IPS DF 19.7 (cell line): ENCODE measurements at places on chromosomes 6 and 20.

- no peak for DNase-seq
These were observed 8.4 kb downstream of the RAB5IF start for GRCh38 chr20:36613974-36614373.

DNA sequence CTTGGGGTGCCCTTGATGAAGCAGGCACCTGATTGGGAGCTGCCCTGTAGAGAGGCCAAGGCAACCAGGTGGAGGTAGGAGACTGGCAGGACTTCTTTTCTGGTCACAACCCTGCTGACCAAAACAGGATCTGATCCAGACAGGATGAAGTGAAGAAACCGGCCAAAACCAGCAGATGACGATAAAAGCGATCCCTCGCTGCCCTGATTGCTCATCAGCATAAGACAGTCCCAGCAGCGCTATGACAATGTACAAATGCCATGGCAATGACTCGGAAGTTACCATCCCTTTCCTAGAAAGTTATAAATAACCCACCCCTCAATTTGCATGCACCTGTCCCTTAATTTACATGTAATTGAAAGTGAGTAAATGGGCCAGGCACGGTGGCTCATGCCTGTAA lies 88.4 kb upstream of the PDE10A start:
- DNase-seq, result no peak

GRCh38 chr20:43942667-43943285 lies 28.1 kb downstream of the TOX2 start:
- no peak for DNase-seq

DNA sequence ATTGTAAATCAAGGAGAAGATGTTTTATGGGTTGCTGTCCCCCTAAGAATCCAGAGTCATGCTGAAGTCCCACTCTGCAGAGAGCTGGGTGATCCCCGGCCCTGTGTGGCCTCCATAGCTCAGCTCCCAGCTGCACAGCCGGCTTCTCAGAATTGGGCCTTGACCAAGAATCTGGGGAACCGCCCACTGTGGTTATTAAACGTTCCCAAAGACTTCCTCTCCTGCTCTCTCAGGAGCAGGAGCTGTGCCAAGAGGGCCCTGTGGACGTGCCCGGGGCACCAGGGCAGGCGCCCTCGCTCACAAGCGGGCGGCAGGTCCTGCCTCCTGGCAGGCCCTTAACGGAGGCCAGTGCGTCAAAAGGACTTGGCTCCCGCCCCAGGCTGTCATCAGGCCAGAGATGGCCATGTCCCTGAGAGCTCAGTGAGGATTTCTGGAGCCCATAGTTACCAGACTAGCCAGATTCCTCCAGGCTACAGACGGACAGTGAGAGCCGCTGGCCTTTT lies 30.4 kb downstream of the ZC3H12D start:
- no peak for DNase-seq

- no peak for DNase-seq
These were observed 10.1 kb upstream of the PYGB start for GRCh38 chr20:25237610-25238318.

DNA sequence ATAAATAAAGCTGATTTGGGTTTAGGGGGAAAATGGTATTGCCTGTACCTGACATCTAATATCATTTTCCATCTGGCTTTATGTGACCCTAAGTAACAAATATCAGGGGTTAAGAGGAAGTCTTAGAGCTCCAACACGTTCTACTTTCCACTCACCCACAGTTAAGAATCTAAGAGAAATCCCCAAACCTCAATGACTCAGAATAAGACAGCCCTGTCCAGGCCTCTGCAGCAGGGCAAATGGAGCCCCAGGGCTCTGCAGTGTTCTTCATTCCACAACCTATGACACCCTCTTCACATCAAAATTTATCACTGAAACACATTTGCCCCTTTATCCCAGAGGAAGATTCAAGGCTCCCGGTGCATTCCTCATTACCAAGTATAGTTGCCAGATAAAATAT lies 20.3 kb upstream of the TENT5A start:
- no peak for DNase-seq

DNA sequence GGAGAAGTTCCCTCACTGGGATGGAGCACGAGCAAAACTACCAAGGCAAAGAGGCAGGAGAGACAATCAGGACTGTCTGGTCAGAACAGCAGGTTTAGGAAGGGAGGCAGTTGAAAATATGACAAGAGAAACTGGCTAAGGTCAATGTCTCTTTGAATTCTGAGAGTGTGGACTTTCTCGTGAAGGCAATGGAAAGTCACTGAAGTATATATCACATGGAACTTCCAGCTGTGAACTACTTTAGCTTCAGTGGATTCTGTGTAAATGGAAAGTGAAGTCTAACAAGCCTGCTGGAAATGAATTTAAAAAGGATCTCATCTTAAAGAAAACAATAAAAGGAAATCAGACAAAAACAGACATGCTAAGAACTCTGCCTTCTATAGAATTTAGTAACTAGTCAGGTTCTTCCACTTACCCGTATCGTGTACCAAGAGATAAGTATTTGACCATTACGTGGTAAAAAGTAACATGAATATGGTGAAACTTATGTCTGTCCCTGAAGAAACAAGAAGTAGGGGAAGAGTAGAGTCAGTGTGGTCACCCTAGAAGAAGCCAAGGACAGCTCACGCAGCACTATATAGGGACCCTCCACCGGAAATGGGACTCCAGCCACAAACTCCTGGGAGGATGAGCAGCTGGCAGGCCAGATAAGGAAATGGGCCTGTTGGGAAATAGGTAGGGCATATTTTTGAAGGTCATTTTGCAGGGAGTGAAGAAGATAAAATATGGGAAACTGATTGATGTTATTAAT lies 123.4 kb downstream of the MAP7 start:
- DNase-seq, result no peak

DNA sequence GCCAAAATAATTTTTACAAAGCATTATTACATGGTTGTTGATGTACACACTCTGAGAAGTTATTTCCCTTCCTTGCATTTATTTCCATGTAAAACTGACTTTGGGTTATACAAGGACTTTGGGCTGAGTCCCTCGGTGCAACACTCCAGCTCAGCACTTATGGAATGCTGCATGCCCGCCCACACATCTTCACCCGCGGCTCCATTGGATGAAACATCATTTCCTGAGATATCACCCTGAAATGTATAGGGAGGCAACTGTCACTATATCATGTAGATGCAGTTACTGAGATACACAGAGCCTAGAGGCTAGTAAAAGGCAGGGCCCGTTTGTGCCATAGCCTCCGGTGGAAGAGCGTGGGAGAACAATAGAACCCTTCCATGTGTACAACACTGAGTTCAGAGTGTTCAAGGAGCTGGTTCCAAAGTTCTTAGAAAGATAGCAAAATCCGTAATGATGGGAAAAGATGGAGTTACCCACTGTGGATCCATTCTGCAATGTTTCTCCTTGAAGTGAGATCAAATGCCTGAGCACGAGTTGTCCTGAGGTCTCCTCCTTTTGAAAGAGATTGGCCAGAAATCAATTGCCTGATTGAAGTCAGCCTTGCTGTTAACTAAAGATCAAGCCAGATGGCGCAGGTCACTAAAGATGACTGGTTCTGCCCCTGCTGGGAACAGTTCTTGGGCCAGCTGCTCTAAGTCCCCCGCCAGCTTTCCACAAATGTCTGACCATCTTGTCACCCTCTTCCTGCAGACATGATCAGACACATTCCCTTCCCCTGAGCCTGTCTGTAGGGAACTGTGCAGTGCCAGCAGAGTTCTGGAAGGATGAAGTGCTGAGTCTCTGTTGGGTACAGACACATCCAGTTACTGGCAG lies 100.9 kb upstream of the IYD start:
- DNase-seq, result no peak

DNA sequence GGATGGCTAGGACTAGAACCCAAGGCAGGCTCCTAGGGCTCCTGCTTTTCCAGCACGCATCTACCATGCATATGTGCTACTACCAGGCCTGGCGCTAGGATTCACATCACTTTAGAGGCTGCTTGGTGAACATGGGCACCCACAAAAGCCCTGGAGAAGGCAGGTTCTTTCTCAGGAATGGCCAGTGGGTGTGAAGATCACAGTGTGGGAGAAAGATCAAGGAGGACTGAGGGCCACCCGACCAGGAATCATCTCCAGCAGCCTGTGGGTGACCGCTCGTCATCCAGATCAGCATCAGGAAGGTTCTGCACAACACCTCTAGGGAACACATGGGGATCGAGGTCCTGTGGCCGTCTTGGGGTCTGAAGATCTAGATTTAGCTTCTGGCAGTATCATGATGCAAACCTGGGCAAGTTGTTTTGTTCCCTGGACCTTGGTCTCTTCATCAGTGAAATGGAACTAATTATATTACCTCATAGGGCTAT lies 27.3 kb downstream of the SRSF3 start:
- no peak for DNase-seq

GRCh38 chr20:8854571-8854970 lies 214.3 kb upstream of the PLCB4 start:
- no peak for DNase-seq

DNA sequence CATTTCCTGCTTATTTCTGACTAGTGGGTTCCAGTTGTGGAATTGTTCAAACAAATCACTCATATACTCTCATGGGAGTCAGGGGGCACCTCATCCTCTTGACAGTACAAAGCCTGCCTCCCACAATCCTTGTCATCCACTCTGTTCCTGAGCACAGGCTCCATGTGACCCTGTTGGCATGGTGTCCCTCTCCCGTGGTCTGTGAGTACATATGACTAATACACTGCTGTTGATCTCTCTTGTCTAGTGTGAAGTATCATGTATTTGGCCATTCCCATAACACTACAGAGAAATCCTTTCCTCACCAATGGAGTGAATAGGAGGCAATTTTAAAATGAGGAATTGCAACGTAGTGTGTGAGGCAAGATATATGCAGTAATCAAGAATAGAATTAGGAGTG lies 185.3 kb downstream of the OGFRL1 start:
- no peak for DNase-seq

DNA sequence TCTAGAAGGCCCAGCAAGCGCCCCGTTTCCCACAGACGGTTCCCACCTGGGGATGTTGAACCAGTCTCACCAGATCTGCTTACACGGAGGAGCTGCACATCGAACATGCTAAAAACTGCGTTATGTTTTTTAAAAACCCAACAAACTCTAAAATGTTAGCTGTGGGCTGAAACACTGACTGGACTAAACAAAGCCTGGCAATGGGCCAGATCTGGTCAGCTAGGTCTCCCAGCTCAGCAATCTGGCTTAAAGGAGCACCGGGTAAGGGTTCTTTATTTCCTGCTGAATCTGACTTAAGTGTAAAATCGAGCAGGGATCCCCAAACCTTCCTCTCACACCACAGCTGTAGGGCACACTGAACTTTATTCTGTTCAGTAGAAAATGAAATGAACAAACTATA lies 156.9 kb downstream of the FOXC1 start:
- no peak for DNase-seq

- DNase-seq, result no peak
These were observed 324.2 kb upstream of the CNR1 start for GRCh38 chr6:88490195-88490907.

DNA sequence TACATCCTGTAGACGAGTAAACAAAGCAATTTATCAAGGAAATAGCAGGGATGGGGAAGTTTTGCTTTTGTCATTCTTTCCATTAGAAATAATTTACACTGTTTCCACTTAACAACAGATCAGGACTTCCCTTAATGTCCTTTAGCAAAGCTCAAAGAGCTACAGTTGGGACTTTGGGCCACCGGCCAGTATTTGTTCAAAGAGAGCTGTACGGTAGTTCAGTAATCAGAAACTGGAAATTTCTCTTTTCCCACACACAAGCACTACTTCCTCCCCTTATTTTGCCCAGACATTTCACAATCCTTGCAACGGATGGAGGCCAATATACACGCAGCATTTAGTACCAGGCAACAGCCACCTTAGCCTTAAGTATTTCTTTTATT lies 12.1 kb upstream of the HINT3 start:
- no peak for DNase-seq

DNA sequence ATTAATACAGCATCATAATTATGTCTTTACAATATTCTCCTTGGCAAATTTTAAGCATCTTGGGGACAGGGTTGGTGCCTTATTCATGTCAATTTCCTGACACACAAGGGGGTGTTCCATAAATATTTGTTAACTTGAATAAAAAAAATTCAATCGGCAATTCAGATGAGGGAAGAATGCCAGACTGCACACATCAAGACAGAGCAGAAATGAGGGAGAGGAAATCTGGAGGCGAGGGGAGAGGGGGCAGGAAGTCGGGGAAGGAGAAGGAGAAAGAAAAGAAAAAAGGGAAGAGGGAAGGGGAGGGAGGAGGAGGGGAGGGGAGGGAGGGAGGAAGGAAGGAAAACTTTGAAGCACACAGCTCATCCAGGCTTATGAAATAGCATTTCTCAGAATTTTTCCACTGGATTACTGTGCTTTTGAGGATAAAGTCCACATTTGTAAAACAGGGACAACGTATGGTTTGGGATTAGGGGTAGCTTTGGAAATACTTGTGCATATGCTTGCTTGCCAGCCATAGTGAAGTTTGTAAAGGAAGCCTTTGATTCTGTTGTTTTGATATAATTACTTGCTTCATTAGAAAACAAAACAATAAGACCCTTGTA lies 362.1 kb downstream of the SAMD5 start:
- DNase-seq, result no peak

- peak; percentile 71 for DNase-seq
These were observed 613 bp upstream of the DLL1 start for GRCh38 chr6:170291271-170292110.

DNA sequence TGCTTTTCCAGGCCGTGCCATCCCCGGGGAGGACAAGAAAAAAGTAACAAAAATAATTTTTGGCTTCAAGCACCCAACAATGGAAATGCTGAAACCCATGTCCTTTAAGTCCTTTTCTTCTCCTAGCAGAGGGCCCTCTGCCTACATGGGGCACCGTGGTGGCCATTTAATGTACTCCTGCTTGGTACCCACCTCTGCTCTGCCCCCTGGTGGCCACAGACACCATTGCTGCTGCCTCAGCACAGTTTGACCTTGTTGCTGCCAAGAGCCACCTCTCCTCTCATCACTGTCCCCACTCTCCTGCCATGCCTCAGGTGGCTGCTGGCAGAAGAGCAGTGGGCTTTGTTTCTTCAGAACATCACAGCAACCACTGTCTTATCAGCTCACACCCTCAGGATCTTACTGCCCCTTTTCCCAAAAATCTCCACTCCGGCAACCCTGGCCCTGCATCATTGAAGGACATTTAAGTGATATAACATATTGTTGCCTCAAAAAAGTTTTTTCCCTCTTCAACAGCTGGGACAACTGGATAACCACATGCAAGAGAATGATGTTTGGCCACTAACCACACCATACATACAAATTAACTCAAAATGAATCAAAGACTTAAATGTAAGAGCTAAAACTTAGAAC lies 12.9 kb upstream of the ARMC2 start:
- peak; percentile 38 for DNase-seq

GRCh38 chr20:32516583-32517517 lies 68.3 kb downstream of the NOL4L start:
- DNase-seq, result no peak

DNA sequence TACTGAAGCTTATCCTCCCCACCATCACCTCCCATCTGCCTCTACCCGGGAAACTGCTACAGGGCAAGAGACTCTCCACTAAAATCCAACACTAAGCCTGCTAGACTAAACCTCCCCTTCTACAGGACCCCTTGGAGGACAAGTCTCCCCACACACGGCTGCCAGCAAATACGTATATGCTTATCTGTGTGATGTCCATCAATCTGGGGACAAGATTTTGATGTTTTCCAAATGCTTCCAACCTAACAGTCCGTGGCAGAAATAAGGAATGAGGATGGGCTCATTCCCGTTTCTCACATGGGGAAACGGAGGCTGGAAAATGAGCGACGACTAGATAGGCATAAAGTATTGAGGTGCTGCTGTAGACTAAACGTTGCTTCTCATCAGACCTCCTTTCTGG lies 1.8 kb downstream of the KCNK5 start:
- no peak for DNase-seq
